ENCODE measurements at places on chromosomes 2 and 18.

- no peak for DNase-seq
These were observed 80.2 kb downstream of the PLEKHM3 start for GRCh38 chr2:207944979-207945600.

DNA sequence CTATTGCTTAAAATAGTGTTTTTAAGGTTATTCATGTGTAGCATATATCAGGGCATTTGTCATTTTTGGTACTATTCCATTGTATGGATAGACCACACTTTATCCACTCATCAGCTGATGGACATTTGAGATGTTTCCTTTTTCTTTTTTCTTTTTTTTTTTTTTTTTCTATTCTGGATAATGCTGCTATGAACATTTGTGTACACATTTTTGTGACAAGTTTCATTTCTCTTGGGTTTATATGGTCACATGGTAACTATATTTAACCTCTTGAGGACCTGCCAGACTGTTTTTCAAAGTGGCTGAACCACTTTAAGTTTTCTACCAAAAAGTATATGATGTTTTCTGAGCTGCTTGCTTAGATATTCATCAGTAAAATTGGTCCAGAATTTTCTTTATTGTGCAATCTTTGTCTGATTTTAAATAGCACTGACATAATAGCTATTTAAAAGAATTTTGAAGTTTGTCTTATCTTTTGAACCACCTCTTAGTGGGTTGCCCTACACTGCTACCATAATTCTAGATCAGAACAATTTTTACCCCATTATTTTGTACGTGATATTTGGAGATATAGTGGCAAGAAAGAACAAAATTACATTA is 219.4 kb upstream of the SIX3 start:
- DNase-seq = no peak

DNA sequence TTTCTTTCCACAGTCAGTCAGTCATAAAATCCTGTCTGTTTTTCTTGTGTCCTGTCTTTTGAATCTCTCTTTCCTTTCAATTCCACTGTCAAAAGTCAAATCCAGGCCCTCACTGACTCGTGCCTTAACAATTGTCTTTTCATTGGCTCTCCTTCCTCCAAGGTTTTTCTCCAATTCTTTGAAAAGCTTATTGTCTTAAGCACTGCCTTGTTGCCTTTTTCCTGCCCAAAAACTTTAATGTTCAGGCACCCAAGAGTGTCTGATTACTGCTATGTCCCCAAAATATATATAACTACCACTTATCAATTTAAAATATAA is 13.9 kb upstream of the SULT1C4 start:
- no peak for DNase-seq

GRCh38 chr2:54081574-54081973 is 33.8 kb upstream of the ACYP2 start:
- DNase-seq = no peak

- no peak for DNase-seq
These were observed 344.7 kb downstream of the HRH4 start for GRCh38 chr18:24805156-24805555.

- peak; percentile 94 for DNase-seq
These were observed at the start of gene CASP10 for GRCh38 chr2:201182650-201183364. Gene CASP10 (plus strand): TSS chr2:201183141. CDS start chr2:201185778, 2,637 bp downstream.

GRCh38 chr18:75406491-75407445 is 20.7 kb downstream of the SMIM21 start:
- DNase-seq = no peak

DNA sequence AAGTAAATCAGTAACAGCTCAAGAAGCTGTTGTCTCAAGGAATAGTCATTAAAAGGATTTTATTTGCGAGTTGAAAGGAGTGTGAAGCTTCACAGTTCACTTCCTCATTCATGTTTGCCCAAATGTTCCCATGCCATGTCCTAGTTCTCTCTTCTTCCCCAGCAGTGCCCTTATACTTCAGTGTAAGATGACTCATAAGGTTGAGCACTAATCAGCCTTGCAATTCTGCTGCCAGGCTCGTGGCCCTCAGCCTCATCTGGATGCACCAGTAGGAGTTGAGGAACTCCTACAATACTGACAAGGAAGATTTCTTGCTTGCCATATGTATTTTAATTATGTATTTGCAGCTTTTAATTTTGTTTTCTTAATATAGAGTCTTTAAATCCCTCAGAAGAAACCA is 1980.4 kb downstream of the SUCLG1 start:
- DNase-seq = no peak

- DNase-seq = peak; percentile 62
These were observed 105.2 kb downstream of the NETO1 start for GRCh38 chr18:72762515-72763122.

DNA sequence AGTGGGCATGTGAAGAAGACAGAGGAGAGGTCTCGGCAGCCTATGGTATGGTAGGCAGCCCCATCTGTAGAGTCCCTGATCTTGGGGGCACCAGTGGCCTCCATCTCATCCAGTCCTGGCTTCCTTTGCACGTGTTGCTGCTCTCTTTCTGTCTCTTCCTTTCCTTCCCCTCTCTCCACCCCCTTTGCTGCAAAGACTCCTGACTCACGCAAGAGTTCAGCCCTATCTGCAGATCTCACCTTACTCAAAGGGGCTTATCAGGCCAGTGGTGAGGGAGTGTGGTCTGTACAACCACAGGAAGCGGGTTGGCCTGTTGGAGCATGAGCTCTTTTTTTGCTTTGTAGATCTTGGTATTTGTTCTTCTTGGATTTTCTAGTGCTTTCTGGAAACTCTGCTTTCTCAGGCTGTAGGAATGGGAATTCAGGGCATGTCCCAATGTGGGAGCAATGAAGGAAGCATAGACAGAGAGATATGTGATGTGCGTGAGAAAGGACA is 14.6 kb upstream of the NT5DC4 start:
- no peak for DNase-seq

DNA sequence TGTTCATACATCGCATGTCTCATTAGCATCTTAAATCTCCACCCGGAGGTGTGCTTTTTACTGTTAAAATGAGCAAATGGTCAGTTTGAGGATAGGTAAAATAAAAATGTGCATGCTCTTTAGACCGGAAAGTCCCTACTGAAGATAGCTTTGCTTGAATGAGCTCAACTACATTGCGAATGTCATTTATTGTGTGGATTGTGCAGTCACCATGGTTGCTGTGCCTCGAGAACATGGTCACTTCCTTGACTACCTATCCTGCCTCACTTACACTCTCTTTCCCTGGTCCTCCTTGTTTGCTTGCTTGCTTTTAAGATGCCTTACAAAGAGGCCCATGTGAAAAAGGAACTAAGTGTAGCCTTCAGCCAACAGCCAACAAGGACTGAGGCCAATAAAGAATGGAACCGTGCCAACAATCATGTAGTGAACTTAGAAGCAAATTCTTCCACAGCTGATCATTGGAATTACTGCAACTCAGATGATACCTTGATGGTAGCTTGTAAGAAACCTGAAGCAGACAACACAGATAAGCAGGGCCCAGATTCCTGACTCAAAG is 72.2 kb upstream of the BARD1 start:
- no peak for DNase-seq

DNA sequence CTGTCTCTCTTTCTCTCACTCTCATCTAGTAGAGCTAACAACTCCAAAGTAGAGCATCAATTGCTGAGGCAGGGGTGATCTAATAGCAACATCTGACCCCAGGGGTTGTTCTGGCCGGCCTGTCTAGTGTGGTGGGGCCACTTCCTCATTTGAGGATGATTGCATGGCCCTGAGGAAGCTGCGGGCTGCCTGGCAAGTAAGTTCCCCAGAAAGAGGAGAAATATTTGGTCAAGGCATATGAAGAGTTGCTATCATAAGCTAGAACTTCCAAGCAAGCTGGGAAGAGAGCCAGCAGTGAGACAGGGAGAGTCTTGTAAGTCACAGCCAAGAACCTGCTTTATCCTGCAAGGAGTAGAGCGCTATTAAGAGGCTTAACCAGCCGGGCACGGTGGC is 50.8 kb upstream of the TMEM87B start:
- no peak for DNase-seq

DNA sequence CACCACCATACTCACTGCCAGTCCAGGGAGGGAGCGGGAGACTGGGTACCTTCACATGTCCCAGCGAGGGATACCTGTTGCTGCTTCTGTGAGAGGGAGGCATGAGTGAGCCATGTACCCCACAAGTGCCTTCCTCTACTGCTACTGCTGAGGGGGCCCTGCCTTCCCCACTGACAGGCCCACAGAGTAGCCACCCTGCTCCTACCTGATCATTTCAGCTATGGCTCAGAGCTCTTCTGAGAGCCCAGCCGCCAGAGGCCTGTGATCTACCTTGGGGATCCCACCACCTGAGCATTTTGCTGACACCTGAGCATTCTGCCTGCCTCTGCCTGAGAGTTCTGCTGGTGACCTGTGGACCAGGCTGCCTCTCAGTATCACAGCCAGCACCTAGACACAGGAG is 137.6 kb downstream of the FSIP2 start:
- no peak for DNase-seq

DNA sequence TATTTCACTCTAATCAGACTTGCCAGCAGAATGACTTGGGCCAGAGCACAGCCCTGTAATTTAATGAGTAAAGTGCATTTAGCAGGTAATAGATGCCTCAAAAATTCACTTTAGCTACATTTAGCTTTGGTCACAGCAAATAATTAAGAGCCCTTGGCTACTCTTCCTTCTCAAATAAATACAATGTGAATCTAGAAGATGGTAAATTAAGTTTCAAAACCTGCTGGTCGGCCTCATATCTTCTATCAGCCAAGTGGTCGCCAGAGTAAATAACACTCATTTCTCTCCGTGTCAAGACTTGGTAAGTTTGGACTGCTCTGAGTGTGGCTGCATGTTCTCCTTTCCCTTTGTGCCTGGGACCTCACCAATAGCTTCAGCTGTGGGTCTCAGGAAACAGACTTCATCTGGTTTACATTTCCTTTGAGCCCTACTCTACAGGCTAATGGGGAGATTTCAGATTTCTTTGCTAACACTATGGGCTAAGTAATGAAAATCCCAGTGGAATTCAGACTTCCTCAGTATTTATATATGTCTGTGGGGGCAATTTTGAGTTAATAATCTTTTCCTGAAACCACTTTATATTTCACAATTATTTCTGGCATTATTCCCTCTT is 375.8 kb downstream of the RBM43 start:
- no peak for DNase-seq

- DNase-seq = no peak
These were observed 2.8 kb downstream of the MSH2 start for GRCh38 chr2:47405757-47406156.

DNA sequence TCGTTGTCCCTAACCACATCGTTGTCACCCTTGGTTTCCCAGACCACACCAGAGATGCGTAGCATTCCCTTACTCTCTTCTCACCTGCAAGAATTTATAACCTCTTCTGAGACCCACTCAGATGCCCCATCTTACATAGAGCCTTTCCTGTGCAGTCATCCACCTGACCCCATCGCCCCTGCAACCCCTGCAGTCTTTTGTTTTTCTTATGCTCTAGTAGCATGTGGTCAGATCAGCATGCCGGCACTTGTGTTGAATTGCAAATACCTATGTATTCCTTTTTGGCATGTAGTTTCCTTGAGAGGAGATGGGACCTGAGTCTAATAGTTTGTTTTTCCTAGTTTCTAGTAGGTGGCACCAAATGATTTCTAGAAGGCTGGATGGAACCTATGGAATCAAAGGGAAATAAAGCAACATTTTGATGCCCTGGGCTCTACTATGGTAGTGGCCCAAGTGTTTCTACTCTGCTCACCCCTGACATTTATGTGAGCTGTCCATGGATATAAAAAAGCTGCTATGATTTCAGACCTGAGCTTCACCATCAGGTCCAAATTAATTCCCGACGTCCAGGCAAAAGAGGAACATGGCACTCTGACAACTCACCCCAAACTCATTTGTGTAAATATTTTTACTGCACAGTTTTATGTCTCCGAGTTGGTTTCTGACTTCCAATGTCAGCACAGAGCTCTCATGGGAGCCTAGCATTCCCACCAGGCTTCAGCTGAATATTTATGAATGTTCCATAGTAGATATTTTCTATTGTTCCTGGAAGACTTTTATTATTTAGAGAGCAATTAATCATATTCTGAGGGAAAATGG is 143.6 kb downstream of the RNF144A start:
- no peak for DNase-seq

DNA sequence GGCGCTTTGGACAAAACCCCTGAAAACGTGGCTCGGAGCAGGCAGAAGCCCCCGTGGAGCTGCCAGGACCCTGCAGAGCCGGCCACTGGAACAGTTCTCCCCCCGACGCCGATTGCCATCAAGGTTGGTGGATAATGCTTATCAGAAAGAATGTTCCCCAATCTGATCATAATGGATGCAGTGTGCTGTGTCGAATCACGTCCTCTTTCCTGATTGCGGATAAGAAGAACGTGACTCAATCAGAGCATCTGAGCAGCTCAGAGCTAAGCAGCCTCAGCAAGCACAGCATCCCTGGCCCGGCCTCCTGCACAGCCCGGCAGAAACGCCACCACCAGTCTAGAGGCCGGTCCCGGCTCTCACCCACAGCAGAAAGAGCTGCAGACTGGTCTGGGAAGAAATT is 488.0 kb downstream of the EIPR1 start:
- DNase-seq = no peak

DNA sequence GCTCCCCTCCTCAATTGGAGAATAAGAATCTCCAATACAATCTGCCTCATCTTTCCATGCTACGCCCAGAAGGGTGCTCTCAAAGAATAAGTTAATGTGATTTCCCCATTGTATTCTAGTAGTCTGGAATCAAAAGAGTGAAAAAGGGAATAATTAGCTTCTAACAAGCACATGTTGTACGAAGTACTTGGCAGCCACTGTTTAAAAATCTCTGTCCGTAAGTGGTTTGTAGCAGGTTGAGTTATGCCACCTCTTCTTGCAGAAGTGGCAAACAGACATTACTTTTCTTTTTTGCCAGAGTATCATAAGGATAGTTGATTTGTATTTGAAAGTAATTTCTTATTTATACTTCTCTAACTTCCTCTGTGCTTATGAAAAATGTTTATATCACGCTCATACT is 184.7 kb downstream of the CD226 start:
- no peak for DNase-seq

DNA sequence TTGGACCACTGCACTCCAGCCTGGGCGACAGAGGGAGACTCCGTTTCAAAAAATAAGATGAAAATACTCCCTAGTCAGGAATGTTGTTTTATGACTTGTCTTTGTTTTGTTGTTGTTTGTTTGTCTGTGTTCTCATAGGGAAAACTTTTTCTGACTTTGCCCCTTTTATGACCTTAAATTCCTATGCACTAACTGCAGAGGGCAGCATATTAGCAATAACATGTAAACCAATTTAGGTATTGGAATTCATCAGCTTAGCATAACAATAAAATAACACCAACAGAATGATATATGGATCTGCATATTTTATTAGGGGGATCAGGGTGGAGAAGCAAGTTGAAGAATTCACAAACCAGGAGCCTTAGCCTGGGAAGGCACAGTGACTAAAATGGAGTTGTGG is 631.5 kb downstream of the SUCLG1 start:
- no peak for DNase-seq

DNA sequence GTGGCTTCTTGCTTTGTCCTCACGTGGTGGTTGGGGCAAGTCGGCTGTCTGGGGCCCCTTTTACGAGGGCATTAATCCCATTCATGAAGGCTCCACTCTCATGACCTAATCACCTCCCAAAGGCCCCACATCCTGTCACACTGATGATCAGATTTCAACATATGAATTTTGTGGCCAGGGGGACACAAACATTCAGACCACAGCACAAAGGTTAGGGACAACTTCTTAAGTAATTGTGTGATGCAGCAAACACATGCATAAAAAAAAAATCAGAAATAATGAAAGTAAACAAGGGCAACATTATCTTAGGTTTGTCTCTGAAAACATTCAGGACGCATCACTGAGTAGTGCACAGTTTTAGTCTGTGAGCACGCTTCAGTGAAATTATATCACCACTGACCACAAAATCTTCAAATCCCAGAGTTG is 54.2 kb upstream of the FRZB start:
- no peak for DNase-seq
